ENCODE measurements at places on chromosomes 2 and 18. TPM values are rescaled to one million over a fixed set of nuclear protein-coding genes. Genes with fewer than 3 reads are reported as not detected.

The TMEM200C gene
- total RNA-seq, result not detected

The IL1R2 gene
- not detected for total RNA-seq

The LAMA1 gene
- total RNA-seq, result not detected

The ALK gene
- total RNA-seq, result not detected

The CCDC141 gene
- total RNA-seq, result 31.3 TPM

- DNase-seq, result no peak
These were observed 109.6 kb upstream of the CDC42EP3 start for GRCh38 chr2:37781028-37781427.

GRCh38 chr2:217979151-217979811 lies 23.5 kb downstream of the TNS1 start:
- no peak for DNase-seq

- no peak for DNase-seq
These were observed 95.9 kb upstream of the RMDN2 start for GRCh38 chr2:37829202-37829601.

- DNase-seq, result no peak
These were observed 10.8 kb downstream of the LOXL3 start for GRCh38 chr2:74542978-74543377.

DNA sequence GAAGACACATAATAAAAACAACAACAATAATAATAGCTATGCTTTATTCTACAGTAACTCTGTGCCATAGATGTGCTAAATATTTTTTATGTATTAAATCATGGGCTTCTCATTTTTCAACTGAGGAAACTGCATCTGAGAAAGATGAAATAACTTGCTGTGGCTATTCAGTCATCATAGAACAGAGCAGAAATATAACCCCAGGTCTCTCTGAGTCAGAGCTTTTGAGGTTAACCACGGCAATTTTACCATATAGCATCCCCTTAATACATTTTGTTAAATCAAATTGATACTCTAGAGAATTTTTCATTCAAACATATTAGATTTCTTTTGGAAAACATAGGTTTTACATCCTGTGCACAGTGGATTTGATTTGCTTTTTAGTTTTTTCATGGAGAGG lies 586.6 kb upstream of the KLHL29 start:
- no peak for DNase-seq

- DNase-seq, result no peak
These were observed 1002.4 kb upstream of the KLHL29 start for GRCh38 chr2:22382479-22383169.

DNA sequence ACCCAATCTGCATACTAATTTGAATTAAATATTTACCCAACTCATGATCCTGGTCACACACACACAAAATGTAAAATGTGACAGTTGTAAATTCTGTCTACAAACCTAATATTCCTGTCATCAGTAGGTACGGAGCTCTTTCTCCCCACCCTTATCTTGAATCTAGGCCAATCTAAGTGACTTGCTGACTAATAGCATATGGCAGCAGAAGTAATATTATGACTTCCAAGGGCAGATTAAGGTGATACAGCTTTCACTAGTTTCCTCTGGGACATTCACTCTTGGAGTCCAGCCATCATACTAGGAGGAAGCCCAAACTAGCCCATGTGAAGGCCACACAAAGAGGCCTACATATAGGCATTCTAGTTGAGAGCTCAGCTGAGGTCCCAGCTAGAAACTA lies 89.4 kb downstream of the TMEM131 start:
- no peak for DNase-seq

DNA sequence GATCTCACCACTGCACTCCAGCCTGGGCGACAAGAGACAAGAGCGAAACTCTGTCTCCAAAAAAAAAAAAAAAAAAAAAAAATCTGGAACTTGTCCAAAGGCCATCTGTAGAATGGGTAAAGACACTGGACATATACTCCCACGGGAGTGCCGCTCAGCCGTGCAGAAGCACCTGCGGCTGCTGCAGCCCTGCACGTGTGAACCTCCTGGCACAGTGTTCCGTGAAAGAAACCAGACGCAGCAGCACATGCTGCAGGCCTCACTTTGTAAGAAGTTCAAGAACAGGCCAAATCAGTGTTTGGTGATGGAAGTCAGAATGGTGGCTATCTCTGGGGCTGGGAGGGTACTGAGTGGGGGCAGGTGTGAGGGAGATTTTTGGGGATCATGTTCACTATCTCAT lies 6.5 kb downstream of the CHRND start:
- DNase-seq, result no peak

DNA sequence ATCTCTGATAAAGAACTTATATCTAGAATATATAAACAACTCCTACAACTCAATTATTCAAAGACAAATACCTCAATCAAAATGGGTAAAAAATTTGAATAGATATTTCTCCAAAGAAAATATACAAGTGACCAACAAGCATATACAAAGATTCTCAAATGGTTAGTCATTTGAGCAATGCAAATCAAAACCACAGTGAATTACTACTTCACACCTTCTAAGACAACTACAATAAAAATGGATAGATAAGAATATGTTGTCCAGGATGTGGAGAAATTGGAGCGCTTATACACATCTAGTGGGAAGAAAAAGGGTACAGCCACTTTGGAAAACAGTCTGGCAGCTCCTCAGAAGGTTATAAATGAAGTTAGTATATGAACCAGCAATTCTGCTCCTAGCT lies 332.9 kb downstream of the TGIF1 start:
- no peak for DNase-seq

GRCh38 chr2:43701111-43701510 lies 24.9 kb upstream of the C1GALT1C1L start:
- no peak for DNase-seq

- DNase-seq, result no peak
These were observed 19.3 kb upstream of the RBBP8 start for GRCh38 chr18:22913861-22914260.

GRCh38 chr18:41864216-41864615 lies 90.8 kb upstream of the PIK3C3 start:
- DNase-seq, result no peak

DNA sequence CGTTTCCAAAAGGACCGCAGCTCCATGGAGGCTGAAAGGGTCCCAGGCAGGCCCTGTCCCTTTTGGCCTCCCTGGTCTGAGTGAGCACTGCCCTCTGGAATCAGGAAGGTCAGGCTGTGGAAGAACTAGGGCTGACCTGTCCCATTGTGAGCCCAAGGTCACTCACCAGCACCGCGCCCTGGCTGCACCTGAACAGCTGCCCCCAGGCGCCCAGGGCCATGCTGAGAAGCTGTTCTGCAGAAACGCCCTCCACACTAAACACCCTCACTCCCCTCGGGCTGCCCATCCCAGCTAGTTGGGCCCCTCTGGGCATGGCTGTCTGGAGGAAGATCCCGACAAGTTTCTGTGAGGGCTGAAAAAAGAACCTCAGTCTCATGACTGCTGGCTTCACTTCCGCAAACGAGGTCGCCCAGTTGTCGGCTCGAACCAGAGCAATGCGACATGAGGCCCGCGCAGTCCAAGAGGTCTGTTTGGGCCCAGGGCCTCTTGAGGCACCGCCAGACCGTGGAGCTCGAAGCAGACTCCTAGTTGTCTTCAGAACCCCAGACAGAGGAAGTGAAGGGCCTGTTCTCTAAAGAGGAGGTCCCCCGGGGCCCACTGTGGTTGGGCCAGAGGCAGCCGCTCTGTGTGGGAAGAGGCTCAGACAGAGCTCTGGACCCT lies 64.4 kb downstream of the INPP5D start:
- no peak for DNase-seq

GRCh38 chr2:182915369-182916326 lies 49.2 kb upstream of the FRZB start:
- DNase-seq, result no peak

DNA sequence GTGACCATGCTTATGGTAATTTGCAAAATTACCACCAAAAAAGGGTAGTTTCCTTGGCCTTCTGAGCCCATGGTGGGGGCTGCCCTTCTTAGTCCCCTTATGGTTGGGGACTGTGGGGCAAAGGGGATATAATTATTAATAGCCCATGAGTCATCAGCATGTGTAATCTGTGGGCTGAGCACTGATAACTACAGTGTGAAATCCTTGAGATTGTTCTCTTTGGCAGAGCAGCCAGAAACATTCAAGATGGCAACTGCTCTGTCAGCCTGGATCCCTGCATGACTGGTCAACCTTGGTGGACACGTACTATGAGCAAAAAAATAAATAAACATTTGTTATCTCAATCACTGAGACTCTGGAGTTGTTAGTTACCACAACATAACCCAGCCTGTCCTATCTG lies 61.3 kb downstream of the MGAT4A start:
- DNase-seq, result no peak

All from CD8-positive, alpha-beta T cell (primary cell).